ENCODE measurements at places on chromosomes 5 and 9. TPM values are rescaled to one million over a fixed set of nuclear protein-coding genes. Genes with fewer than 3 reads are reported as not detected.

DNA sequence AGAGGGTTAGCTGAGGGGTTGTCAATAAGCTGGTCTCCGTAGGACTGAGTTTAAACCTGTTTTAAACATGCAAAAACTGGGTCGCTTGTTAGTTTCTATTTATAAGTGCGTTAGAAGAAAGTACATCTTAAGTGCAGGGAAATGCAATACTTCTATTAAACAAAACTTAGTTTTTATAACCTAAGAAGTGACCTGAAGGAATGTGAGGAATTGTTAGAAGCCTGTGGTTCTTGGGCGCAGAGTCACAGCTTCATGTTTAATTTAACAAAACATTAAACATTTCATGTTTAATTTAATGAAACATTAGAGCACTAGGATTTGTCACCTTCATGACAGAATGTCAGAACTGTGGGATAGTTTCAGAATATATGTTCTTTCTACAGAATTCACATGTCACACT is 469.2 kb upstream of the WWC1 start:
- DNase-seq, result no peak

DNA sequence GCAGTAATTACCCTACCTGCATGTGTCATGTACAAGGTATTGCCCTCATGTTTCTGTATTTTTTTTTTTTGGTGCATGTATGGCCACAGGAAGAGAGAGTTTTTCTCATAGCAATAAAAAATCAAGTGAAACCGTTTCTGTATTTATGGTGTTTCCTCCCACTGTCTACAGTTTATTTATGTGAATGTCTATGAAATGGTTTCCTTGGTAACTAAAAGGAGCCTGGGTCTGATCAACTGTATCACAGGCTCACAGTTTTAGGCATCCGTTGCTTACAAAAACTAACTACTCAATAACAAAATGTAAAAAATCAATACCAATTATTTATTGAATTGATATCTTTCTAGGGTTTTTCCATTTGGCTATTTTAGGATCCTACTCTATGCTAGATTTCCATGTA is 464.4 kb downstream of the TAF11L14 start:
- DNase-seq, result no peak

DNA sequence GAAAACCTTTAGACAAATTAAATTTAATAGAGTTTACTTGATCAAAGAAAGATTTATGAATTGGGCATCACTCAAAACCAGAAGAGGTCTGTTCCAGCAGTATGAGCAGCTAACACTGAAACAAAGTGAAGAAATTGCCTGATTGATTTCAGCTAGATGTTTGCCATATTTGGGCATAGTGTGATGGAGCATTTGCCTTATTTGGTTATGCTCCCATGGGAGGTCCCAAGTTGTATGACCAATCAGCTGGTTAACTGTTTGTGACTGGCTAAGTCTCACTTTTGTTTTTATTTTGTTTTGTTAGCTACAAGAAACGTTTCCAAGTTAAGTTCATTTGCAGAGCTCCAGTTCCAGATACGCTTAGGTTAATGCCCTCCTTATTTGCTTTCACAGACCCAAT is 53.3 kb upstream of the LMNB1 start:
- no peak for DNase-seq

DNA sequence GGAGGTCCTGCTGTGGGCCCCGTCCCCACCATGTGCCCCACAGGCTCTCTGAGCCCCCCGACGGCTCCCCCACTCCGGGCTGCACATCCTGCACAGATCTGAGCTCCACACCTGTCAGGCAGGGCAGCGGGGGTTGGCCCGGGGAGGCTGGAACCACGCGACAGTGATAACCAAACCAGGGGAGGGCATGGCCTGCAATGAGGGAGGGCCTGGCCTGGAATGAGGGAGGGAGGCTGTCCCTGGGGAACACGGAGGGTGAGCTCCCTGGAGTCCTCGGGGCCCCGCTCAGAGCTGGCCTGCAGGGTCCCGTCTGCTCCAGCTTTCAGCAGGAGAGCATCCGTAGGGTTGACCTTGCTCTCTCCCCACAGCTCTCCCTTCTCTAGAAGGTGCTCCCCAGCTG is 30.5 kb downstream of the SLC9A3 start:
- DNase-seq, result no peak

DNA sequence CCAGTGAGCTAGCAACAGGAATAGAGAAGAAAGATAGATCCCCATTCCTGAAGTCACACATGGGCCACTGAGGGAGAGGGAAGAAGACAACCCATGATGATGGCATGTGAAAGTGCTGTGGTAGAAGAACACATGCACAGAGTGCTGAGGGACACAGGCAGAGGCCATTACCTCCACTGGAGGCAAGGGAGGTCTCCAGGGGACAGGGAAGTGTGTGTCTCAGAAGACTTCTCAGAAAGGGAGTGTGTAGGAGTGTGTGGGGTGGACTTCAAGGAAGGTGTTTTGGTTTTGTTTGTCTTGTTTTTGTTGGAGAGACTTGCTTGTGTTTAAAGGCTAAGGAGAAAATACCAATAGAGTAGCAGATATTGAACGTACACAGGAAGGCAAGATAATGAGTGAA is 77.0 kb upstream of the SMARCA2 start:
- no peak for DNase-seq

- DNase-seq, result peak; percentile 34
Observed at GRCh38 chr5:142015781-142016533, 3.1 kb upstream of the GNPDA1 start.

DNA sequence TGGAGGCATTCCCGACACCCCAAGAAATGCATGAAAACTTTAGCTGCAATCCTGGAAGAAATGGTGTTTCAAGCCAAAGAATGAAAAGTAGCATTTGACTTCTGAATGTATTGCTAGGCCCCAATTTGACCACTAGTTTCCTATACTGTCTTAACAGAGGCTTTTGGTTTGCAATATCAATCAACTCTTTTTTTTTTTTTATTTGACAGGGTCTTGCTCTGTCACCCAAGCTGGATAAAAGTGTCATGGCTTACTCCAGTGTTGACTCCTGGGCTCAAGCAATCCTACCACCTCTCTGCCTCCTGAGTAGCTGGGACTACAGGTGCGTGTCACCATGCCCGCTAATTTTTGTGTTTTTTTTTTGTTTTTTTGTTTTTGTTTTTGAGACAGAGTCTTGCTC is 3.2 kb upstream of the GPR107 start:
- DNase-seq, result no peak

- DNase-seq, result peak; percentile 78
Observed at GRCh38 chr5:177453852-177454396, 7.3 kb downstream of the PRR7 start.

DNA sequence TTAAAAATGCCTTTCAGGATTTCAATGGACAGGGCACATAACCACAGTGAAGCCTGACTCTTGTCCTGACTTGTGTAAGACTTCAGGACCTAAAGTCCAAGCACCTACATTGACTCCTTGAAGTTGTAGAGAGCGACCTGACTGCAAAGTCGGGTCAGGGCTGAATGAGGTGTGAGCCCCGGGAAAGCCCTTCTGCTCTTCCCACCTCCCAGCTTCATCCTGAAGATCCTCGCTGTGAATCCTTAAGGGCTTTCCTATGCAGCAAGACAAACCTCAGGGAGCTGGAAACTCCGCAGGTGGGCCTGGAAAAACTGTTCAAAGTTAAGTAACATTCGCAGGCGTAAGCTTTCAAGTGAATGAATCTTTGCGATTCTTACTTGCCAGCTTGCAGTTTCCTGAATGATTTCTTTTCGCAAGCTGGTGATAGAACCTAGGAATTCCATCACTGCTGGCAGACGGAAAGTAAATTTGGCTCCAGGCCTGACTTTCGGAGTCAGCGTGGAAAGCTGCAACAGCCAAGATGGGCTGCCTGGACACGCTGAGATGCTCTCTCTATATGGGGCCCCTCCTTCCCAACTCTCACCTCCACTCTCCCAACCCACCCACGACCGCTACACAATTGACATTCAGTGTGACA is 10.9 kb downstream of the SEMA5A start:
- peak; percentile 46 for DNase-seq

DNA sequence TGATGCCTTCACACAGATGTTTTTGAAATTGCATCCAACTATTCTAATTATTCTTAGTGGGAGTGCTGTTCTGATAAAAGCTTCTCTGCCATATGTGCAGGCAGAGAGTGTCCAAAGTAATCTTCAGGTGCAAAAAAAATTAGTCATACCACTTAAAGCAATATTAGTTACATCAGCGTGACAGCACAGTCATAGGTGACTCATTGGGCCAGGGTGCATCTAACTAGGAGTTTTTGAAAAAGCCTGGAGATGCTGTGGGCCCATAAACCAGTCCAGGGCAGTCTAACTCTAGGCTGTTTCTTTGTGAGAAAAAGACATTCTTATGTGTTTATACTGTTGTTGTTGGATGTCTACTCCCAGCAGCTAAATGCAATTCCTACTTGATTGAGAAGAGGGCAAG is 33.0 kb upstream of the C6 start:
- DNase-seq, result no peak

DNA sequence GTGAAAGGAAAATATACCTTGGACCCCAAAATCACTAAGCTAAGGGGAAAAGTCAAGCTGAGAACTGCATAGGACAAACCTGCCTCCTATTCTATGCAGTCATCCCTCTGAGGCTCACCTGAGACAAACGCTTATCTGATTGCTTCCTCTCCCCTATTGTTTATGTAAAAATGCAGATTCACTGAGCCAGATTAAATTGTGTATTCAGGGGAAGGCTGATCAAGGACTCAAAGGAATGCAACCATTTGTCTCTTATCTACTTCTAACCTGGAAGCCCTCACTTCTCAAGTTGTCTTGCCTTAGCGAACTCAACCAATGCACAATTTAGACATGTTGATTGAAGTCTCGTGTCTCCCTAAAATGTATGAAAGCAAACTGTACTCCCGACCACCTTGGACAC is 13.3 kb downstream of the SPARC start:
- no peak for DNase-seq

- no peak for DNase-seq
Observed at GRCh38 chr5:107337281-107337680, 333.5 kb downstream of the EFNA5 start.

- DNase-seq, result no peak
Observed at GRCh38 chr9:4397917-4398316, 92.4 kb upstream of the SLC1A1 start.

GRCh38 chr5:77568082-77568481 is 70.4 kb downstream of the OTP start:
- DNase-seq, result no peak

DNA sequence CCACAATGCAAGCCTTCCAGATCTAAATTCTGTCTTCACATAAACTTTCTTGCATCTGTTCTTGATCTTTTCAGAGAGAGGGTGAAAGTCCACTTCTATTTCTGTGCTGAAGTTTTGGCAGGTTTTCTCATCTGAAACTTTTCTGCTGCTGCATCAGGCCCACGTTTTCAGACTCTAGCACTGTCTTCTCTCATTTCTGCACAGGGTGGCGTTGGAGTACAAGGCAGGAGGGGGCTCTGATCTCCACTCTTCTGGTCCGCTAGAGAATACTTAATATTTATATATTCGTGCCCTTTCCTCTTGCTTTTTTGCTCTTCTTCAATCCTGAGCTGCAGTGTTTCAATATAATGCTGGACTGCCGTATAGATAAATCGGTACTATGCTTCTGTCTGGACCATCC is 204.0 kb upstream of the PRDM9 start:
- no peak for DNase-seq

- no peak for DNase-seq
Observed at GRCh38 chr5:113163328-113163727, 186.7 kb downstream of the DCP2 start.

- DNase-seq, result no peak
Observed at GRCh38 chr5:120304663-120305062, 159.4 kb upstream of the PRR16 start.

DNA sequence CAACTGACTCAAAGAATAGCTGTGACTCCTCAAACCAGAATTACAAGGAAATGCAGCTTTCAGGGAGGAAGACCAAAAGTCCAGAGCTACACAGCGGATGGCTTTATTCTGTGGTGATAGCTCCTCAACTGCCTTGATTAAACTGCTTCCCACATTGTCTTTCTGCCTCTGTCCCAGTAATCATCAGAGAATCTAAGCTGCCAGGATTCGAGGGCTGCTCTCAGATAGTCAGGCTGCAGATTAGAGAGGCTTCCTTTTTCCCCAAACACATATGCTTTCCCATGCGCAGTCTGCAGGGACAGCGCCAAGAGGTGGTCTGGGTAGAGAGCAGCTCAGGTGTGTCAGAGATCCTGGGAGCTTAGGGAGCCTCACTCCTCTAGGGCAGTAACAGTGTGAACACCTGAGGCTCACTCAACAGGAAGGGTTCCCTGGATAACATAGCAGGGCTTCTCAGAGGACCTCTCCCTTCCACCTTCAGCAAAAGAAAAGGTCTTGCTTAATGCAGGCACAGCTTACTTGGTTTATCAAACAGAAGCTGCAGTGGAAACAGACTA is 439.9 kb upstream of the TLE4 start:
- DNase-seq, result no peak

DNA sequence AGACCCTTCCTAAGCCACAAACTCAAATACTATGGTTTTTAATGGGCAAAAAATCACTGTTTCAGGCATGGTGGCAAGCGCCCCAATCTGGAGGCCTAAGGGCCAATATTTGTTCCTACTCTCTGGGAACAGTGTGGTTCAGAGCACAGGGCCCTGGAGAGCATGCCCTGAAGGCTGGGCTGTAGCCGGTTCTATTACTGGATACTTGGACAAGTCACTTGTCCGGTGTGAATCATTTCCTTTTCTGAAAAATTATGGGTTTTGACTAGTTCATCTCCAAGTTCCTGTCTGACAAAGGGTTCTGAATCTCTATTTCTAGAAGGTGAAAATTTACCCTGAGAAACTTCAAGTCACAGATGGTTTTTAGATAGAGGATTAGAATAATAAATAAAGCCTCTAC is 75.0 kb downstream of the OTULIN start:
- DNase-seq, result no peak

- DNase-seq, result no peak
Observed at GRCh38 chr5:138844125-138844461, 31.0 kb downstream of the LRRTM2 start.

DNA sequence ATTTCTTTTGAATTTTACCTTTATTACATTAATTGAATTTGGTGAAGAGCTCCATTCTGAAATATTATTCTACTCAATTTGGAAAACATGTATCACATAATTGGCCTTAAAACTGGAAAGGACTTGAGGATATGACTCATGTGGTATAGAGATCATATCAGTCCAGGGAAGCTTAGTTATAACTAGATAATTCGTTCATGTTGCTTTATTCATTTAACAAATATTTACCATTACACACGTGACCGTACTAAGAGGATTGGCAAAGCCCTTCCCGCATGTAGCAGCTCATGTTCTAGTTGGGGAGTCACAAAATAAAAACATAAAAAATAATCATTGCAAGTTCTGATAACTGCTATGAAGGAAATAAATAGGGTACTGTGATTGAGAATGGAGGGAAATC is 1816.5 kb downstream of the MAT2B start:
- DNase-seq, result no peak

The SHLD3 gene
- total RNA-seq, result not detected

The ZER1 gene
- 76.4 TPM for total RNA-seq

The PTGS1 gene
- total RNA-seq, result 8.1 TPM

The HTR1A gene
- total RNA-seq, result not detected

The CEP72 gene
- 8.4 TPM for total RNA-seq

The OBP2A gene
- not detected for total RNA-seq

The PCDHGA9 gene
- 4.0 TPM for total RNA-seq

The ZNF883 gene
- total RNA-seq, result not detected

The SLC22A4 gene
- not detected for total RNA-seq

The SLC6A3 gene
- not detected for total RNA-seq

Measured in stomach (tissue), 19 donors.